ENCODE measurements at places on chromosomes 2 and 18.

DNA sequence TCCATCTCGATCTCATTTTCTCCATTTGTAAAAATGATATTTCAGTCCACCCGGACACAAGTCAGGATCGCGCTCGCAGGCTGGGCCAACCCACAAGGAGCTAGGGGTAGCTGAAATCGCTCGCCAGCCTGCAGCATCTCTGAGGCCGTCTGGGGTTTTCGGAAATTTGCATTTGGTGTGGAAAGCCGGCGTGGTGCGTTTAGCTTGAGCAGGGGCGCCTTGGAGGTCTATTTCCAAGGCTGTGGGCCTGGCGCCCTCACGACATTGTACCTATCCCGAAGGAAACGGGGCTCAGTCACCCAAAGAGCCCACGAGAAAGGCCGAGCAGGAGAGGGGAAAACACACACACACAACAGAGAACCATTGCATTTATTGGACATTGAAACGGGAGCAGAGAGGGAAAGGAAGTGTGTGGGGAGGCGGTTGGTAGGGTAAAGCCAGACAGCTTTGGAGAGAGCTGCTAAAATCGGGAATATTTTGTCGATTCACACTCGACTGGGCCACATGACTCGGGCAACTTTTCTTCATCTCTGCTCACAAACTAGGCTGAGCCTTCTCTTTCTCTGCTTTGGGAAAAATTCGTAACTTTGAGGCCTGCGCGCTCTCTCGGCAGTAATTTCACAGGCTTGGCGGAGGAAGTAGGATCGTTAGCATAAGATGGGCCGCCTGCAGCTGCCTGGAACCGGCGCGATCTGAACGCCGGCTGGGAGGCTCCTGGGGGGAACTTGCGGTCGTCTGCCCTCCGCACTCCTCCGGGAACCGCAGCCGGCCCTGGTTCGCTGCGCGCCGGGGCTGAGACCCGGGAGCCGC is 1.1 kb upstream of the HOXD8 start:
- peak; percentile 18 for DNase-seq

DNA sequence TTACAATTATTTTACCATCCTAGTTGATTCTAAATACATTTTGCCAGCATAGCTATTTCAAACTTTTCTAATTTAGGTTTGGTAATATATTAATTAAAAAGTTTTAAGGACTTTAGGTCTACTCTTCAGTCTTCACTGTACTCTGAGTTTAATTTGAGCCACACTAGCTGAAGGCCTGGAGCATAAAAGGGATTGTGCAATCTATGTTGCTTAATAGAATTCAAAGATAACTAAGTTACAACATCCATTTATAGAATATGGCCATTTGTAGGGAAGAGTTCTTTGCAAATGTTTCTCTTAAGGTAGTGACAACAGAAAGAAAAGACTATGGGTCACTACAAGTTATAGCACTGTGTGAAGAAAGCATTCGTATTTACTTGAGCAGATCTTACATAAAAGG is 702.2 kb upstream of the NRXN1 start:
- no peak for DNase-seq

- peak; percentile 69 for DNase-seq
Observed at GRCh38 chr18:74499633-74500032, 3.5 kb downstream of the CNDP2 start.

DNA sequence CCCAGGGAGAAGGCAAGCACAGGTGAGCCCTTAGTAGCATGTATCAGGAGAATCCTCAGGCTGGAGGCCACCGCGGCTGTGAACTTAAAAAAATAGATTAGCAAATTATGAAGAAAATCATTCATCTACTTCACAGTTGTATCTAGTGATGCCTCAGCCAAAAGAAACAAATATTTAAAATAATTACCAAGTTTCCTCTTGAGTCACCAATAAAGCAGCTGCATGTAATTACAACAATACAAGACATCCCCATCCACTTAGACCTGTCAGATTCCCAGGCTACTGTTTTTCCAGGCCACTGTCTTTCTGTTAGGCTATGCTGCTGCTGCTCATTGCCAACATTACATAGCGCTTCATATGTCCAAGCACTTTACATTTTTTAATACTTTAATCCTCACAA is 54.6 kb upstream of the PHLPP1 start:
- DNase-seq = no peak

DNA sequence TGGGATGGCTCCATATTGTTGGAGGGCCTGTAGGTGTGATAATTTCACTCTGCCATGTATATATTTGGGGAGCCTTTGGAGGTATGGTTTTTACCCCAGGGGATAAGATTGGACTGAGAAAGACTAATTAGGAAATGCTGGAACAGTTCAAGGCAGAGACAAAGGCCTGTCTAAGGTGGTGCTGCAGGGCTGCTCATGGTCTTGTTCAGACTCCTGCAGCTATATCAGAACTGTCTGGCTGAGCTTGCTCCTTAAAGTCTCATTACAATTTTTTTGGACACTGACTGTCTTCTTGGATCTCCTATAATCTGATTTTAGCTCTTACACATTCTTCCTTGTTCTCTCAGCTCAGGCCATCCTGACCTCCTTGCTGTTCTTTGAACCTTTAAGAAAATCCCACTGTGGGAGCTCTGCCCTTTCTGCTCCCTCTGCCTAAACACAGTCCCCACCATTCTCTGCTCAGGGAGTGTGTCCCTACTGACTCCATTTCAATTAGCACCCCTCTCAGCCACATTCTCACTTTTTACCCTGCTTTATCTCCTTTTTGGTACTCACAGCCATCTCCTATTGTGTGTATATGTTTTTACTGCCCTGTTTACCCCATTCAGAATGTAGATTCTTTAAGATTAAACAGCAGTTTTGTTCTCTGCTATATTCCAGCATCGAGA is 468.7 kb upstream of the FANCL start:
- DNase-seq = no peak

DNA sequence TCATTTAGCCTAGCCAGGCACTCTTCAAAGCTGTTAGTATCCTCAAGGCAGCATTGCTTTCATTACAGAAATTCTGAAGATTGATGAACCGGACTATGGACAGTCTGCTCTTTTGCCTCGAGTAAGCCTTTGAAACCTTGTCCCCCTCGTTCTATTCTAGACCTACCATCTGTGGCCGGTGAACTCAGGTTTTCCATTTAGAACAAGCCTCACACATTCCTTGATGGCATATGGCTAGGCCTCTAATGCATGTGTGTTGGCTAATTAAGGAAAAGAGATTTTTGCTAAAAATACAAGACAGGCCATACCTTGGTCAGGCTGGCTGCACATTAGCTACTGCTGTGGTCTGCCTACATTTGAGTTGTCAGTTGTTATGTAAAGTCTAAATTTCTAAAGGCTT is 111.8 kb downstream of the CERS6 start:
- DNase-seq = no peak

DNA sequence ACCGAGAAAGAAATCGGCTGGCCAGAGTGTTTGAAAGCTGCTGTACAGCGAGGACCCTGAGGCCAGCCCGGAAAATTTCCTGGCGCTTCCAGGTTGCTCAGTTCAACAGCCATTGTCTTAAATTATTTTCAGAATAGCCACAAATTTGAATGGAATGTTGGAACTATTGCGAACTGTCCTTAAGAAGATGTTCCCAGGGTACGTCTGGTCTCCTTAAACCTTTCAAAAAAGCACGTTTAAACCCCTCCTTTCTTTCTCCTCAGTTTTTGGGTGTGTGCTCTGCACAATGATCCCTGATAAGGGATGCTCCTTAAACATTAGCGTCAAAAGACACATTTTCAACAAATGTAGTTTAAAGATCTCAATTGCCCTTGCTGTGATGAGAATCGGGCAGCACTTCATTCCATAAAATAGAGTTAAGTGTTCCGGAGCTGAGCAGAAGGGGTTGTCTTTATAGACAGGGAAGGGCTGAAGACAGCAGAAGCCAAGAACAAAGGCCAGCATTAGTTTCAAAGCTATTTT is 14.5 kb upstream of the LPIN2 start:
- no peak for DNase-seq

All from activated CD4-positive, alpha-beta T cell treated with anti-CD3 and anti-CD28 coated beads for 36 hours (primary cell).